ENCODE measurements at places on chromosomes 2 and 18.

GRCh38 chr2:239828192-239828972 lies 196.8 kb downstream of the NDUFA10 start:
- DNase-seq = no peak

DNA sequence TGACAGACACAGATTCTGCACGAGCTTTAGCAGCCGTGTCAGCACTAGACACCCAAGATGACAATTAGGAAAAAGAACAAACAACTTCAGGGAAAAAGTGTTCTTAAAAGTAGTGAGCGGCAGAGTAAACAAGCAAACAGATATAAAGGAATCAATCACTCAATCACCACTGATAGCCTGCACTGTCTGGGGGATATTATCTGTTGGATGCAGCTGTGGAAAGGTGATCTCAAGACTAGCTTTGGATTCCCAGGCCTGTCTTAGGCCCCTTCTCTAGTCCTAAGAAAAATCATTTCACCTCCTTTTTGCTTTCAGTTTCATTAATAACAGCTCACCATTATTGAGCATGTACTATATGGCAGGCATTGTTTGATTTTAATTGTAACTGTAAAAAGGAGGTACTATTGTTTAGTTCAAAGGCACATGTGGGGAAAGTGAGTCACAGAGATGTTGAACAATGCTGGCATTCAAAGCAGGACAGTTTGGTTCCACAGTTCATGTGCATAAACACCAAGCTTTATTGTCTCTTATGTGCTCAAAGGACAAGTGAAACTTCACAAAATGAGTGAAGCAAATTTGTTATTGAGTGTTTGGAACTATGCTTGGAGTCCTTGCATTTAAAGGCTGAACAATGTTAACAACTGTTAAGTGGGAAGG lies 147.3 kb upstream of the TCF4 start:
- no peak for DNase-seq

- DNase-seq = no peak
Observed at GRCh38 chr2:209121691-209122090, 302.2 kb upstream of the MAP2 start.

- DNase-seq = no peak
Observed at GRCh38 chr2:119137502-119137901, 21.0 kb downstream of the C1QL2 start.

GRCh38 chr2:18498531-18498930 lies 61.9 kb downstream of the RDH14 start:
- no peak for DNase-seq

DNA sequence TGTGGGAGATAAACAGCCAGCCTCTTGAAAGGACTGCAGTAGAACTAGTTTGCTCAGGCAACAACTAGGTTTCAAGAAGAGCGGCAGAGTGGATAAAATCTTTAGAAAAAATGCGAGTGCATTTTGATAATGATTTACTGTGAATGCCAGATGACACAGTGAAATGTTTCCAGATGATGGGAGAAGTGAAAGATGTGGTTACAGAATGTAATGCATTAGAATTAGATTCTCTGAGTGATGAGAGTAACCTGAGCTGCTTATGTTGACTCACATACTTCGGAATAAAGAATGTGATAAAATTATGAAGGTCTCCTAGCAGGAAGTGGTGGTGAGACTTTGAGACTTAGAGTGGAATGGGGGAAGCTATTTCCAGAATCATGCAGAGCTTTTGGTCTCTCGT lies 184.3 kb downstream of the GULP1 start:
- peak; percentile 15 for DNase-seq
